ENCODE measurements at places on chromosomes 6 and 20.

GRCh38 chr6:169886631-169887227 lies 135.3 kb downstream of the ERMARD start:
- DNase-seq, result no peak

- DNase-seq, result no peak
Measured at GRCh38 chr20:33006776-33007375, 628 bp upstream of the BPIFB2 start.

GRCh38 chr6:143146186-143146851 lies 85.6 kb downstream of the AIG1 start:
- DNase-seq, result no peak

DNA sequence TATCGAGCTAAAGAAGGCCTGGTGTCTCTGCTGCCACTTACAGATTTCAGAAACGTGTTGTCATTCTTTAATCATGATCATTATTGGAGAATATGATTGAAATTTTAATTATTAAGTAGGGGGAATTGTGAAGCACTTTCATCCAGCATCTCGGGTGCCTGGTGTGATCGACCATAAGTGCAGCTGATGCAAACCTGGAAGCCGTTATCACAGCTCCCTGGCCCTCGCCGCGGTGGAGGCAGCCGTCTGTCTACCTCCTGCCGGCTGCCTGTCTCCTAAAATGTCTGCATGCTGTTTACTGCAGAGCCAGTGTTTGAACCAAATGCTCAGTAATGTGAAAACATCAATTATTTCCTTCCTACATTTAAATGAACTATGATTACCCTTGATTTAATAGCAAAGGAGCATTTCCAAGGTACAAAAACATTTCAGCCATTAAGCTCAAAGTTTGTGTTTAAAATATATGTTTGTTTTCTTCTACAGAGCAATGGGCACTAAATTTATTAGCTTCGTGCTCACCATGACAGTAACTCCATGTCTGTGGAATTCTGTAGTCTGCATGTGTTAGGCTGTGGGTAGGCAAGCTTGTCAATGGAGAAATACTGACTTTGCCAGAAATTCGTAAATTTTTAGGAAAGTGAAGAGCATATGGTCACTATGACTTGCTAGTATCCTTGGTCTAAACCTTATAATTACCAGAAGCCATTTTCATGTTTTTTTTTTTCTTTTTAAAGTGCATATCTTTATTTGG lies 184.5 kb upstream of the AGPAT4 start:
- DNase-seq, result no peak

DNA sequence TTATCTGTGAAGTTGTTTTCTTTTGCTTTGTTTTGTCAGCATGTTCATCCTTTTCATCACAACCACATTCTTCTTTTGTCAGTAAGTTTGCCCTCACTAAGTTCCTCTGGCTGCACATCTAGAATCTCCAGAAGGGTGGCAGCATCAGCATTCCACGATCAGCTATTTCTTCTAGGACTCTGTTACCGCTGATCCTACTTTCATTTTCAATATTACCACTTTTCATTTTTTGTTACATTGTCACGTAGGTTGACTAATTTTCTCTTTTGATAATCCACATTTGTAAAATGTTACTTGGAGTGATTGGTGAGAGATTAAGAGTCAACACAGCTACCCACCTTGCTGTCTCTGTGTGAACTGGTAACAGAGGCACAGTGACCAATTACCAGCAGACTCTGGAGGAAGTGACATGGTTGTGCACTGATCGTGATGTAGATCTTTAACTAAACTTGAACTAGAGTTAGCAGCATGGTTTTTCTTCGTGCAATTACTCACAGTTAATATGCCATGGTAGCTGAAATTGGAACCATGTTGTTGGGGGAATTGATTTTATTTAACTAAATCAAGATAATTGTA lies 307.9 kb upstream of the SLC35B3 start:
- peak; percentile 5 for DNase-seq

DNA sequence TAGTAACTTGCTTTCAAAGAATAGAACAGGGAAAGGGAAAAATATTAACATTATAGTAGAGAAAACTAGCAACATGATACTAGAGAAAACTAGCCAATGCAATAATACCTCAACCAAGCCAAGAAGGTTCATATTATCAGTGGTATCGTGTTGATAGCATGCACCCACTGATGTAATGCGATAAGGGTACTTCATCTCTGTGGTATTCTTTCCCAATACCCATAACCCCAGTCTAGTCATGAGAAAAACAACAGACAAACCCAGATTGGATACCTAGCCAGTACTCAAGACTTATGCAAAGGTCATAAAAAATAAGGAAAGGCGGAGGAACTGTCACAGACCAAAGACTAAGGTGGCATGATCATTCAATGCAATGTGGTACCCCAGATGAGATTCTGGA lies 21.0 kb downstream of the BLOC1S5 start:
- no peak for DNase-seq

GRCh38 chr6:106785298-106785697 lies 155.9 kb downstream of the QRSL1 start:
- DNase-seq, result no peak

DNA sequence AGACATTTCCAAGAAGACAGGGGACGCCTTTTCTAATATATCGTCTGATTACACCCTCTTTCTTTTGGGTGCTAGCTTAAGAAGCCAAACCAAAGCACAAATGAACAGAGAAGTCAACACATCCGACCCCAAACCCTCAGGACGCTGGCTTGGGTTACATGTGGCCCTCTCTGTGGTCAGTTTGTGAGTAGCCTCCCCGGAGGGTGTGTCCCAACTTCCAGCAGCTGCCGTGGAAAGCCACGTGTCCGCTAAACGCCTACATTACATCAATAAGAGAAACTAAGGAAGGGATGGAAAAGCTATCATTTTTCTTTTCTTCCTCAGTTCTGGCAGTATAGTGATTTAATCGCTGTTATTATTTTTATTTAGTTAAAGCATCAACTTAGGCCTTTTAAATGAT lies 487 bp upstream of the BMP6 start:
- DNase-seq, result no peak

- DNase-seq, result no peak
Measured at GRCh38 chr6:75206576-75207342, 906 bp upstream of the COL12A1 start.
